ENCODE measurements at places on chromosomes 7 and 10.

DNA sequence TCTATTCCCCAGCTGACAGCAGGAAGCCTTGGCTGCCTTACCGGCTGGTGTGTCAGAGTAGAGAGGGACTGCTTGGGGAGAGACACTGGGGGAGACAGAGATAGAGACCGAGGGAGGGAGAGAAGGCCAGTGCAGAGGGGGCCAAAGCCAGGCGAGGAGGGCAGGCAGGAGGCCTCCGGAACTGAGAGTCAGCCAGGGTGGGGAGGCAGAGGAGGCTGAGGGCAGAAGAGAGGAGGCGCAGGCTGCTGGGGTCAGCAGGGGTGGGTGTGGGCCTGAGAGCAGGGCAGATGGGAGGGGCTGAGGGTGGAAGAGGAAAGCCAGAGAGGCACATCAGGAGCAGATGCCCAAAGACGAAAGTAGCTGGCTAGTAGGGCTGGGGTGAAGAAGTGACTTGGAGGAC is 57.2 kb upstream of the PAX2 start:
- no peak for DNase-seq

GRCh38 chr7:108368466-108368865 is 87.8 kb downstream of the NRCAM start:
- peak; percentile 17 for DNase-seq

DNA sequence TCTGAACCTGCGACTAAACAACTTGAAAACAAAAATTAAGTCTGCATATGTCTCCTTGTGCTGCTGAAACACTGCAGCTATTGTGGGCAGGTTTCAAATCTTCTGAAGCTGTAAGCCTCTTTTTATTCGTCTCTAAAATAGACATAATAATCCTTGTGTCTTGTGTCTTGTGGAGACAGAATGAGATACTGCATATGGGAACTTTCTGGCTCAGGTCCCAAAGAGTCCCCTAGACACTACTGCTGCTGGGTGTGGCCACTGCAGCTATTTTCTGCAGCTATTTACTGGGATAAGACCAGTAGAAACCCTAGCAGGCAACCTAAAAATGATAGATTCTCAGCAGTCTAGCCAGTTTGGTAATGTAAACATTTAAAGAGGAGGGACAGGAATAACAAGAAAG is 252.0 kb downstream of the ELMO1 start:
- peak; percentile 56 for DNase-seq

- peak; percentile 7 for DNase-seq
Measured at GRCh38 chr10:27355918-27356573, 115.4 kb upstream of the ACBD5 start.

GRCh38 chr10:14587540-14588083 is 187.1 kb downstream of the FAM107B start:
- no peak for DNase-seq

DNA sequence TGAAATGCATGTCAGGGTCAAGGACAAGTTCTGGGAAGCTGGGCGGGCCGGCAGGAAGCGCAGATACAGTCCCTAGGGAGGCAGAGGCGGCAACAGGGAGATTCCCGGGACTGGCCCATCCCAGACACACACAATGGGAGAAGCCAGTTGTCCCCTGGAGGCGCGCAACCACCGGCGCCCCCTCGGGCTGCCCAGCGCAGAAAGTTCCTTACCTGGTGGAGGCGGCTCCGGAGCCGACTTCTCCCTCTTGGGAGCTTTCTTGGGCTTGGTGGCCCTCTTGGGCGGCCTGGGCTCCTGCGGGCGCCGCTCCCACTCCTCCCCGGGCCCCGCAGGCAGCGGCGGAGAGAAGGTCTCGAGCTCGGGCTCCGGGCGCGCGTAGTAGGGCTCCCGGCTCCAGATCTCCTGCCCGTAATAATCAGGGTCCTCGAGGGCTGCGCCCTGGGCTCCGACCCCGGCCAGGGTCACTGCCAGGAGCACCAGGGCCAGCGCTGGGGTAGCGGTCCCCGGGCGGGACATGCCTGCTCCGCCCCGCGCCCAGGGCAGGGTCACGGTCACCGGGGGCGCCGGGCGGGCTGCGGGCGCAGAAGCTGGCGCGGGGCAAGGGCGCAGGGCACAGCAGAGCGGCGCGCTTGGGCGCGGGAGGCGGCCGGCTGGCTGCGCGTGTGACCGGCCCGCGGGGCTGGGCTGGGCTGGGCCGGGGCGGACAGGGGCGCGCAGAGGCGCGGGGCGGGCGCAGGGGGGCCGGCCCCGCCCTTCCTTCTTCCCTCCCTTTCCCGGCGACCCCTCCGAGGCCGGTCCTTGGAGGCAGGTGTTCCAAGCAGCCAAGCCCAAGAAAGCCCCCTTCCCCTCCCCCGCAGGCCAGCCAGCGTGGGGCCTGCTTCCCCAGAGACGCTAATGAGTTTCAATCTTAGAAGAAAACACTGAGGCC is at the start of gene CPXM2:
Gene CPXM2 (minus strand): TSS at position 664 of the 928 bp plus-strand sequence. CDS start 148 bp downstream, at position 516.
- no peak for DNase-seq

DNA sequence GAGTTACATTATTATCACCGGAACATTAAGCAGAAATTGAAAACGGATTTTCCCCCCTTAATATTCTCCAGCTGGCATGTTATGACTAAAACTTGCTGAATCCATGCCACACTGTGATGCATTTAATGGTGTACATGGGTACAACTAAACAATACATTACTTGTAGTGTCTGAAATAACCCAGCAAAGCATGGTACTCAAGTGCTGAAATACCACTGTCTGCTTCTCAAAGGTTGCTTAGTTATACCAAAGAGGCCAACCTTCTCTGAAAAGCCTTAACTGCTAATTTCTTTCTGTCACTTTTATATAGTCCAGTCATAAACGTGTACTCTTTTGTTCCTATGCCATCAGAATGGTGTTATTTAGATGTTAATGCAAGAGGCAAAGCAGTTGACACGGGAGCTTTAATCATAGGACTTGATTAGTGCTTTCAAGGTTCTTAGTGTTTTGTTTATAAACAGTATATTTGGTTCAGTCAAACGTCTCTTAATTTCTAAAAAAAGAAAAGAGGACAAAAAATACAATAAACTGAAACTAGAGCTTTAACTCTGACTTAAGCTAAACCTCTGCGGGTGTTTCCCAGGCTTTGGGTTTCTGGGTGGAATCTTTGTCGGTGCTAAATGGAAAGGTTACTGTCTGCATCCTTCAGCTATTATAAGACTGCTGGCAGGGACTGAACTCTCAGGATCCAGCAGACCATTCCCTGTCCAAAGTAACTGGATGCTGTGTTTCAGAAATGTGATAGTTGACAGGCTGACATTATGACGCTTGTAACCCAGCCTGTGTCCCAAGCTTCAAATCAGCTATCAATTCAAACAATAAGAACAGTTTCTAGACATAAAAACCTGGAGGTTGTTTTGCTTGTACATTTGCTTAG is 202.6 kb downstream of the PPP1R3A start:
- DNase-seq, result peak; percentile 53

DNA sequence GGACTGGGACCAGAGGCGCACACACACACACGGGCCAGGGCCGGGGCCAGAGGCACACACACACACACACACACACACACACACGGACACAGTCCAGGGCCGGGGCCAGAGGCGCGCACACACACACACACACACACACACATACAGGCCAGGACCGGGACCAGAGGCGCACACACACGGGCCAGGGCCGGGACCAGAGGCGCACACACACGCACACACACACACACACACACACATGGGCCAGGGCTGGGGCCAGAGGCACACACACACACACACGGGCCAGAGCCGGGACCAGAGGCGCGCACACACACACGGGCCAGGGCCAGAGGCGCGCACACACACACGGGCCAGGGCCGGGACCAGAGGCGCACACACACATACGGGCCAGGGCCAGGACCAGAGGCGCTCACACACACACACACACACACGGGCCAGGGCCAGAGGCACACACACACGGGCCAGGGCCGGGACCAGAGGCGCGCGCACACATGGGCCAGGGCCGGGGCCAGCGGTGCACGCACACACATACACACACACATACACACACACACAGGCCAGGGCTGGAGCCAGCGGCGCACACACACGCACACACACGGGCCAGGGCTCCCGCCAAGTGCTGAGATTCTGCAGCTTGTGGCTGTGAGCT is 268.8 kb downstream of the ELFN1 start:
- peak; percentile 6 for DNase-seq

DNA sequence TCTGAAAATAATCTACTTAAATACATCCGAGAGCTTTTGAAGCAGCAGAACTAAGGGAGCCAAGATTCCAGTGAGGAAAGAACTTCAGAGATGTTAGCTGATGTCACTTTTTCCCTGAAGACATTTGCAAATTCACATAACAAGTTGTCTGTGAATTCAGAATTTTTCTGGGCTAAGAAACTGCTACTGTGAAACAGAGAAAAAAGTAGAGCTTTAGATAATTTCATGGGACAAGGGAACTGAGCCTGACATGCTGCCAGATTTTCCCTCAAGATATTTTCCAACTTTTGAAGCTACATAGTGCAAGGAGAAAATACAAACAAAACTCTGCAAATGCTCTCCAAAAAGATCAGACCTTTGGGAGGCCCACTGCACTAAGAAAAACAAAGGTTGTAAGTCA is 484.2 kb downstream of the ANKRD7 start:
- no peak for DNase-seq

- DNase-seq, result no peak
Measured at GRCh38 chr10:80397014-80397413, 11.3 kb upstream of the PRXL2A start.

DNA sequence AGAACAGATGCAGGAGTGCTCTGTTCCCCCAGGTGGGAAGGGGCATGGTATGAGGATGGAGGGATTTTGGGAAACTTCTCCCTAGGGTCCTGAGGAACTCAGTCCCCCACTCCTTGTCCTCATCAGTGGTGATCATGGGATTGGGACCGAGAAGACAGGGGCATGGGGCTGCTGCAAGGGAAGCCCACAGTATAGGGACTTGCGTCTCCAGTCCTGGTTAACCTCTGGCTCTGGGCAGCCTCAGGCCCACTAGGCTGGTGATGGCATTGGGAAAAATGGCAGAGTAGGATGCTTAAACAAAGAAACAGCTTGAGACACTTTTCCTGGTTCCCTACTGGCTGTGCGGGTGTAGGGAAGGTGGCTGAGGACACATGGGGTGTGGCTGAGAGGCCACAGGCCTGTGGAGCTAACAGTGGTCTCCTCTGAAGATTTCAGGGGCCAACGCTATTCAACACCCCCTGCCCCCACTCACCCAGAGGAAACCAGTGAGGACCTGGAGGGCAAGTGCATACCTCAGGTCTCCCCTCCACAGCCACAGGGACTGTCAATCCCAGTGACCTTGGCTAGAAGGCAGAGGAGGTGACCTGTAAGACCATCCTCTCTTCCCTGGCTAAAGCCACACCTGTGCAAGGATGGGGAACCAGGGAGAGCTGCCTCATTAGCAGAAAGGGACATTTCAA is 261.3 kb downstream of the CCSER2 start:
- no peak for DNase-seq

DNA sequence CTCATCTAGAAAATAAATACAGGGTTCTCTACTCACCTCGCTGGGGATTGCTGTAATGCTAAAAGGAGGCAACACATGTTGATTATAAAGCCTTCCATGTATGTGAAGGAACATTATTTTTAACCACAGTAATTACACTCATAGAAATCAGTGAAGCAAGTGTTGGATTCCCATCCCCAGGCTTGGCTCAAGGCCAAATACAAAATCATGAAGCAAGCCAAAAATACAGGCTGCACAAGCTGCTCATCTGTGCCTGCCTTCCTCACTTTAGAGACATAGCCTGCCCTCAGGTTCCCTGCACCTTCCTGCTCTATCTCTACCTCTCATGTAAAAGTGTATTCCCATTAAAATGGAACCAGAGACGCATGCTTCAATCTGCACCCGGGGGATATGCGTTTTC is 1077.1 kb upstream of the C7orf33 start:
- no peak for DNase-seq

- DNase-seq, result no peak
Measured at GRCh38 chr10:24435374-24435773, 226.4 kb downstream of the KIAA1217 start.

- no peak for DNase-seq
Measured at GRCh38 chr7:129848436-129848835, 104.3 kb downstream of the UBE2H start.

DNA sequence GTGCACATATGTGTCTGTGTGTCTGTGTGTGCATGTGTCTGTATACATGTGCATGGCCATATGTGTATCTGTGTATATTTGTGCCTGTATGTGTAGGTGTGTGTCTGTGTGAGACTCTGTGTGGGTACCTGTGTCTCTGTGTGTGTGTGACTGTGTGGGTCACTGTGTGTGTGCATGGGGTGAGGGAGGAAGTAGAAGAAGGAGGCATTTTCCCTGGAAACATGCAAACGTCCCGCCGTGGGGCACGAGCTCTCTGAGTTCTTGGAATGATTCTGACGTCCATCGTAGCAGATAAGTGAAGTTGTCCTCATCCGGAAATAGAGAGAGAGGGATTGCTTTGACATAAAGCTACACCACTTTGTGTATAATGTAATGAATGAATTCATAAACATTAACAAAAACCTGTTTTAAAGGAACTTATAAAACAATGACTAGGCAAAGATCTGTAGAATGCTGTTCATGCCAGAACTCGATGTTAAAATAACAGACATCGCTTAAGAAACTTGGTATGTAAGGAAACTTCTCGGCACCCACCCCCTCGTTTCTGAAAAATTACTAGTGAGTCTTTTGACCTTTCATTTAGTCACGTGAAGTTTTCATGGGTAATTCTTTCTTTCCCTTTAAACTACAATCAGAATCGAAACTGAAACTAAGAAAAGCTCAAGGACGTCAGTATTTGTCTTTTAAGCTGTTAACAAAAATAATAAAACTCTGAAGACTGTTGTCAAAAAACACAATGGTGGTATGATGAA is 43.6 kb upstream of the KLF6 start:
- peak; percentile 56 for DNase-seq

- no peak for DNase-seq
Measured at GRCh38 chr10:119253433-119254174, 46.2 kb downstream of the GRK5 start.

GRCh38 chr10:29304264-29304994 is 15.6 kb downstream of the LYZL1 start:
- peak; percentile 88 for DNase-seq

DNA sequence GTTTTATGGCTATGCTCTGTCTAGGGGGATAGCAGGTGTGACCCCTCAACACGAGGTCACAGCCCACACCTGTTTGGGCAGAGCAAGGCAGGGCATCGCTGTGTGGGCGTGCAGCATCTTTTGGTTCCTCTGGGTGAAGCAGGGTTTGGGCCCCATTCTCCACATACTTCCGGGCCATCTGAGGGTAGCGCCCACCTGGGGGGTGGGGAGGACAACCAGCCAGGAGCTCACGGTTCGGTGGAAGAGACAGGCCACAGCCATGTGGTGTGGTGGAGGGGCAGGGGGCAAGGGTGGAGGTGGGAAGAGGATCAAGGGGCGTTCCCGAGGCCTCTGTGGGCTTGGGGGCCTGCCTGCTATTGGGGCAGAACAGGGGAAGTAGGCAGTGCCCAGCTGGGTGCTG is 2.4 kb downstream of the SH2B2 start:
- DNase-seq, result no peak
